ENCODE measurements at places on chromosomes 16 and 17.

DNA sequence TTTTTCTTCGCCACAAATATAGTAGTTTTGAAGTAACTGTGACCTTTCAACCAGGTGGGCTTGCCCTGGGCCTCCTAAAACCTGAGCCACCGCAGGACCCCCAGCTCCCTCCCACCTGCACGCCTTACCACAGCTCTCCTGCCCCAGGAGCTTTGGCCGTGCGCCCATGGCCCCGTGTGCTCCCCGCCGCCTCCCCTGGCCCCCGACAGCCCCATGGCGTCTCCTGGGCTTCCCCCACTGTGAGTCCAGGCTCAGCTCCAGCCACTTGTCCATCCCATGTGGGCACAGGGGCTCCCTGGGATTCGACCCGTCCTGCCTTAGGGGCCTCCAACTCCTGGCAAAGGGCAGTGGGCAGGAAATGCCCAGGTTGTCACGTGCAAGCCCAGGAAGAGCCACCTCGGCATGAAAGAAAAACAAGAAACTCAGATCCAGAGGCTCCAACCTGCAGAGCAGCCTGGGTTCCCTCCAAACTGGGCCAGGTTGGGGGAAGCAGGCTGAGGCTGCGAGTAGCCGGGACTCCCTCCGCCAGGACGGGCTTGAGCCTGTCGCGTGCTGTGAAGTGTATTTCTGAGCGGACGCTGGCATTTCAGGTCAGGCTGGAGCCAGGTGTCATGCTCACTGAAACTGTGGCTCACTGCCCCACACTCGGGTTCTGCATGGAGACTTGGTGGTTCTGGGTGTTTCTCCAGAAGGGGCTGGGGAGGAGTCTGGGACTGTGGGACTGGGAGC is 5.8 kb downstream of the LGALS3BP start:
- DNase-seq: no peak

- DNase-seq: no peak
Observed at GRCh38 chr16:71449020-71449419, 7.2 kb upstream of the TLE7 start.

DNA sequence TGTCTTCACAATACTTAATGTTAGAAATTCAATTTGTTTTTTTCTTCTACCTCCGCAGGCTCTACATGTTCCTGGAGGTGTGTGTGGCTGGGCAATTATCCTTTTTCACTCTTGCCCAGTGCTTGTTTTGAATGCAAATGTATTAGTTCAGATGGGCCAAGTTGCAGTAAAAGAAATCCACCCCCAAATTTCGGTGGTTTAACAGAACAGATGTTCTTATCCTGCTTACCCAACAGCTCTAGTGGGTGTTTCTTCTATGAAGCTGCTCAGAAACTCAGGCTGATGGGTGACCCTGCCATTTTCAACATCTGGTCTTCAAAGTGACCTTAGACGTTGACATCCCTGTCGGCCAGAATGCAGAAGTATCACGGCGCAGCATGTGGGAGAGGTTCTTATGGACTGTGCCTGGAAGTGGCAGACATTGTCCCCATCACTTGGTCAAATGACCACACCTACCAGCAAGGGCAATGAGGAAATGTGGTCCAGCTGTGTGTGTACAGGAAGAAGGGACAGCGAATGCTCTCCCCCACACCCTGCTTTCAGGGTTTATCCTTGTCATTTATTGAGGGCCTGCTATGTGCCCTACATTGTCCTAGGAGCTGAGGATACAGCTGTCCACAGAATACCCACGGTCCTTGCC is 157.3 kb downstream of the CDH13 start:
- no peak for DNase-seq

GRCh38 chr17:79508291-79508716 is 102.5 kb downstream of the RBFOX3 start:
- no peak for DNase-seq

DNA sequence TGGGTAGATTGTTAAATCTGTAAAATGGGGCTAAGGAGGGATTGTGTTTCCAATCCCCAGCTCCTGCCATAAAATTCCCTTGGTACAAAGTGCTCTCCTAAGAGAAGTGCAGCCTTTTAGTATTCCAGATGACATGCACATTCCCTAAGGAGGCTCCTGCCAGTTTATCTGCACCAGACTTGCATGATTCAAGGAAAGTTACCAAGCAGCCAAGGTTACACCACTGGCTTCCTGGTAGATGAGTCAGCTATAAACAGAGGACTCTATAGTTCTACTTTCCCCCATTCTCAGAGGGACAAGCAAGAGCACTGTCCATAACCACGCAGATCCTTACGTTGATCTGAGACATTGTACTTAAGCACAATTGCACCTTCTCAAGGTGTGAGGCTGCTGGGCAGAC is 1.9 kb downstream of the CALB2 start:
- no peak for DNase-seq

DNA sequence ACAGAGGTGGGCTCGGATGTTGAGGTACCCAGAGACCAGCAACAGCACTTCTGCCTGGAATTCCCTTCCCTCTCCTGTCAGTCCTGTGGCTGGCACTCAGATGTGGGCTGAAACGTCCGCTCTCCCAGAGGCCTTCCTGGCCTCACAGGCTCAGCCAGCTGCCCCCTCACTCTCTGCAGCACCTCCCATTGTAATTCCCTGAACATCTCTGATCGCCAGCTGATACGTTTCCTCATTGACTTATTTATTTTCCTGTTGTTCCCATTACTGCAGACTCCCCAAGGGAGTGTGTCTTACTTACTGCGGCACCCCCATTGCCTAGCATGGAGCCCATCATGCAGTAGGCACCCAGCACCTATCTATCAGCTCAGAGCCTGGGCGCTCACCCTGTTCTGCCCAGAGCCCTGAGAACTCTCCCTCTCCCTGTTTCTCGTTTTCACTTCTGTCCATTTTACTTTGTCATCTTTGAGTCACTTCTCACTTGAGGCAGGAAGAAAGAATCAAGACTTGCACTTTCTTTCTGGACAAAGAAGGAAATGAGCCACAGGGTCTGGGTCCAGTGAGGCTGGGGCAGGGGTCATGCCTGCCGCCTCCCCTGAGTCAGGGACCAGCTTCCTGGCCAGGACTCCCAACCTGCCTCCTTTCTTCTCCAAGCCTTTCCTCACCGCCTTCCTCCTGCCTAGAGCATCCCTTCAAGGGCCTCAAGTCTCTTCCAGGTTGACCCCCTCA is 10.2 kb downstream of the CDH5 start:
- no peak for DNase-seq

DNA sequence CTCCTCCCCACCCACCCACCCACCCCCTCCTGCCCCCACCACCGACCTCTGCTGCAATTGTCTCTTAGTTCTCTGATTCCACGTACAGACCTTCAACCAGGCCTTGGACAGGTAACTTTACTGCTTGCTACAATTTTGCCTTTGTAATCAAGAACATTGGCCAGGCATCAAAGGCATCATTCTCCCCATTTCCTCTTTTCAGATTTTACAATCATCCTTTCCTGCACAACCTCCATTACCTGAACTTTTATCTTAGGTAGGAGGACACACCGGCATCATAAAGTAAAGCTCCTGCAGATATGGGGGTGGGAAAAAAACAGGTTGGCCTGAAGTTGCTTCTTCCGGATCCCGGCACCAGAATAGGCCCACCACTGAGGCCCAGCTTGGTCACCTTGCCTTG is 25.7 kb upstream of the SUPT4H1 start:
- no peak for DNase-seq

Measured in common myeloid progenitor, CD34-positive (primary cell).